ENCODE measurements at places on chromosomes 7 and 10.

- no peak for DNase-seq
Measured at GRCh38 chr10:70498970-70499835, 20.6 kb downstream of the PALD1 start.

DNA sequence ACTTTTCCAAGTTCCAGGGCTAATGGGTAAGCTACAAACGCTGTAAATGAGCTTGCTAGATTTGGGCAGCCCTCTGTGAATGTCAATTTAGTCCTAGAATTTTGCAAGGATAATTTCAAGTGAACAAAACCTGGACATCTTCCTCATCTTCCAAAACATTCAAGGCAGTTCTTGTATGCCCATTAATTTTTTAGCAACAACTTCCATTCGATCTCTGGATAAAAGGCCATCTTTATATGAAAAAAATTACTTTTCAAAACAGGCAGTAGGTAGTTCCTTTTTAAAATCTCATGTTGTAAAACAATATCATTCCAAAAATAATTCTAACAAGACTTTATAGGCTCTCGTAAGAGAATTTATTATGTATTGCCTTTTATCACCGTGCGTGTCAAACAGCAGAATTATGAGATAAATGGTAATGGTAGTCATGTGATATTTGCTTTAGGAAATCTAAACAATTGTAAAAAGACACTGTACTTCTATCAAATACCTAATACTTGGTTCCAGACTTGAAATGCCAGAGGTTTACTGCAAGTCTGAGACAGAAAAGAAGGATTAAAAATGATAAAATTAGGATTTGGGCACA is 143.7 kb upstream of the NRP1 start:
- DNase-seq: no peak

DNA sequence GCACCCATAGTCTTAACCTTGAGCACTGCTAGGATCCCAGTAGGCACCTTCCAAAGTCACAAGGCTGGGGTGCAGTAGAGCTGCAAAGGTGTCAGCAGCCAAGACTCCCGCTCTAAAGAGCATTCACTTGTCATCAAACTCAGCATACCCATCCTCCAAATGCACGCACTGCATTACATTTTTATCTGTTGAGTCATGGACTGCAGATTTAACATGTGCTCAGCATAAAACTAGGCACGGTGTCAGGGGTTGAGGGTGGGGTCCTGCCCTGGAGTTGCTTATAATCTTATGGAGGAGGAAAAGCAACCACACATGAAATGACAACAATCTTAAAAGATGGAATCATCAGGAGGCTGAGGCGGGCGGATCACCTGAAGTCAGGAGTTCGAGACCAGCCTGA is 102.6 kb downstream of the PARP12 start:
- DNase-seq: no peak

- DNase-seq: no peak
Measured at GRCh38 chr10:123808906-123809305, 82.7 kb downstream of the CPXM2 start.

DNA sequence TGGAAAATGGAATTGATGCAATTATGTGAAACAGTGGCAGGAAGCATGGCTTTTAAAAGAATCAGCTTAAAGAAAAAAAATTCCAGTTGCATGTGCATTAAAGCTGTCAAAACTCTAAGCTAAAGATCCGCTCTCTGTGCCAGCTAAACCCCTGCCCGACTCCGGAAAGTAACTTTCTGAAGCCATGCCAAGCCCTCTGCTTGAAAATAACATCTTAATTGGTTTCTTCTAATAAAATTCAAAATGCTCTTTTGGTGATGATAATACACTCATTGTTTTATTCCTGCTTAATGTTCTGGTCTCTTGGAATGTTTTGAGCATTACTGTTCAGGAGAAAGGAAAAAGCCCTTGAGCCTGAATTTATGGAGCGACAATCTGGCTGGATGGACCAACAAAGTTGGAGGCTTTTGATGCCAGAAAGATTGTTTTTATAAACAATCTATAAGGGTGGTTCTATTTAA is 11.7 kb downstream of the SEMA3C start:
- no peak for DNase-seq

DNA sequence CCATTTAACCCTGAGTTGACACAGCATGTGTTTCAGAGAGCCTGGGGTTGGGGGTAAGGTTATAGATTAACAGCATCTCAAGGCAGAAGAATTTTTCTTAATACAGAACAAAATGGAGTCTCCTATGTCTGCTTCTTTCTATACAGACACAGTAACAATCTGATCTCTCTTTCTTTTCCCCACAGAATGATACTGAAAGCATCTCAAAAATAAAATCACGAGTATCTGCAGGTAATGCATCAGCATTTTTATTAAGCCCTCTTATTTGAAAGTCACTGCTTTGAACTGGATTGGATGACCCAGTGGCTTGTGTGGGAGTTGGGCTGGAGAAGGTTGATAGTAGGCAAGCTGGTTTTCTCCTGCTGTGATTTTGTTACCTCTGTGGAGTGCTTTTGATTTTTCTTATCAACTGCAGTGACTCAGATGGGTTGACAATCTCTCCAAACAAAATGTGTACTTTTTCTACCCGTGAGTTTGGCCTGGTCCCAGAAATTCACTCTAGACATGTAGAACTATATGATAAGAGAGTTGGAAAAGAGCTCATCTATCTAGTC is 253.5 kb upstream of the PRKCQ start:
- DNase-seq: no peak

DNA sequence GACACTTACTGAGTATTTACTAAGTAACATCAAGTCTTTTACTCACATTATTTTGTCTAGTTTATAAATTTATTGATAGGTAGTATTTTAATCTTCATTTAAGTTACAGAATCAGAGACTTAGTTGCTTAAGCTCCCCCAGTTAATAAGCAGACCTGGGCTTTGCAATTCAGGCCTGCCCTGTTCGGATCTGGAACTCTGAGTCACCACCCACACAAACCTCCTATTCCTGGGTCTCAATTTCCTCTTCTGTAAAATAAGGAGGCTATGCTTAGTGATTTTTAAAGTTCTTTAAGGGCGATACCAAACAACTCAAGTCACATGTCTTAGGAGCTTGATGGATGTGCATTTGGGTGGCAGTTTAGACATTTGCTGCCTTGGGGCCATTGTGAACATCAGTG is 3.5 kb upstream of the MGAM start:
- DNase-seq: no peak

GRCh38 chr10:130686689-130687300 is 550.6 kb downstream of the GLRX3 start:
- no peak for DNase-seq

DNA sequence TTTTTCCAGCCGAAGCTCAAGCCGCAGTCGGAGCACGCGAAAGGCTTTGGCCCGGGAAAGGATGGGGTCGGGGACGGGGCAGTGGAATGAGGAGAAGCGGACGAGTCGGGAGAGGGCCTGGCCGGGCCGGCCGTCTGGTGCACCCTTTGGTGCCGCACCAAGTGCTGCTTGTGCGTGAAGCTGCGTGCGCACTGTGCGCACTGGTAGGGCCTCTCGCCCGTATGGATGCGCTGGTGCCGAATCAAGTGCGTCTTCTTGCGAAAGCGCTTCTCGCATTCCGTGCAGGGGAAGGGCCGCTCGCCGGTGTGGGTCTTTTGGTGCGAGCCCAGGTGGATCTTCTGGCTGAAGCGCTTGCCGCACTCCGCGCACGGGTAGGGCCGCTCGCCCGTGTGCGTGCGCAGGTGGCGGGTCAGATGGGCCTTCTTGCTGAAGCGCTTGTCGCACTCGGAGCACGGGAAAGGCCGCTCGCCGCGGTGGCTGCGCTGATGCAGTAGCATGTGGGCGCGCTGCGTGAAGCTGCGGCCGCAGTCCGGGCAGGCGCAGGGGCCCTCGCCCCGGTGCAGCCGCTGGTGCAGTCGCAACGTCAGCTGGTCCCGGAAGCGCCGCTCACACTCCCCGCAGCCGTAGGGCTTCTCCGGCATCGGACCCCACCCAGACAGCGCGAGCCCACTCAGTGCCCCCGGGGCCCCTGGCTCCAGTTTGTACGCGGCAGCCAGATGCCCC is 7.8 kb downstream of the ZNF467 start:
- DNase-seq: no peak

- DNase-seq: no peak
Measured at GRCh38 chr10:70461397-70462348, 16.9 kb upstream of the PALD1 start.

DNA sequence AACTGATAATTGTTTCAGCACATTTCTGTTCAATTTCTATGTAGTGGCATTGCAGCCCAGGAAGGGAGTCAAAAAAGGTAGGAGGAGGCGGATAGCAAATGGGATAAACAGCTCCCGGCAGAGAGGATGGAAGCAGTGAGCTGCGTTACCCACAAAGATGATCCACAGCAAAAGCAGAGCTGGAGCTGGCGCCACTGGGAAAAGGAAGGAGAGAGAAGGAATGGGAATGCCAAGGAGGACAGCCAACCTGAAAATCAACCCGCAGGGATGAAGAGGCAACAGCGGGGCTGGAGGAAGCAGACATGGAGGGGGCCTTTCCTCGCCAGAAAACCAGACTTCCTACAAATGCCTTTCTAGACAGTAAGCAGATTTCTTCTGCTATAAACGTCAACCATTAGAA is 82.7 kb upstream of the ADAM12 start:
- DNase-seq: no peak

- no peak for DNase-seq
Measured at GRCh38 chr10:52216852-52217251, 97.2 kb upstream of the DKK1 start.

DNA sequence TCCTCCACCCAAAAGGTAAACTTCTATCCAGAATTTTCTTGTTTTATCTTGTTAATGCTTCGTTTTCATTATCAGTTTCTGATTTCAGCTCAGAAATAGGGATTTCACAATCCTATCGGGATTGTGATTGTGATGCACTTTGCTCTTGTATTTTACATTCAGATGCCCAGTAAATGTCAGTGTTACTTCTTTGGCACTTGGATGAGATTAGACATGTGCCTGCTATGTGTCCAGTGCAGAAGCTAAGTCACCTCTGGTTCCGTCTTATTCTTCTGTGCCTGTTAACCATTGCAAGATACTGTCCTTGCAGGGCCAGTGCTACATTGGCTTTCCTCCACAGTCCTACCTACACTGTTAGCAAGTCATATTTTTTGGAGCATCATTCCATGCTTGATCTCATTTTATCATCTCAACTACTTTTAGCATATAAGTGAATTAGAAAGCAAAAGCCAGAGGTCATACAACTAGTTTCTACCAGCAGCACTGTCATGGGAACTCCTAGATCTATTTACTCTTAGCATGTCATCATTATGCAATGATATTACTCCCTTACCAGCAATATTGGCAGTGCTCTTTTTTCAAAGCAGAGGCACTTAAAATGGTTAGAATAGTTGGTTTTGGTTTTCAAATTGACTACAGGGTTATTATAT is 26.7 kb downstream of the ZNF277 start:
- DNase-seq: no peak

DNA sequence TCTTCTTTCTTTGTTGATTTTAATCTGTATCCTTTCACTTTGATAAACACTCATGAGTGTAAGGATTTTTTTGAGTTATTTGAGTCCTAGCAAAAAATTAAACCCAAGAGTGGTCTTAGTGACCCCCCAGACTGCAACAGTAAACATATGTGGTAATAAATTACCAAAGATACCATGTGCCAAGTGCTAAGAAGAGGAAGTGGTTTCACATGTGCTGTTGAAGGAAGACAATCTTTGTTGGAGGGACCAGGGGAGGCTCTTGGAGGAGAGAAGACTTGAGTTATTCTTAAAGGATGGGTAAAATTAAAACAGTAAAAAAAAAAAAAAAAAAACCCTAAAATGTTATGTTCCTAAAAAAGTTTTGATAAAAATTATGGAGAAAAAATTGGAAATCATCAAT is 150.2 kb downstream of the SEC23IP start:
- DNase-seq: no peak

- DNase-seq: no peak
Measured at GRCh38 chr10:28014651-28015050, 15.8 kb upstream of the ODAD2 start.

GRCh38 chr7:78082556-78082955 is 284.0 kb downstream of the PHTF2 start:
- no peak for DNase-seq

DNA sequence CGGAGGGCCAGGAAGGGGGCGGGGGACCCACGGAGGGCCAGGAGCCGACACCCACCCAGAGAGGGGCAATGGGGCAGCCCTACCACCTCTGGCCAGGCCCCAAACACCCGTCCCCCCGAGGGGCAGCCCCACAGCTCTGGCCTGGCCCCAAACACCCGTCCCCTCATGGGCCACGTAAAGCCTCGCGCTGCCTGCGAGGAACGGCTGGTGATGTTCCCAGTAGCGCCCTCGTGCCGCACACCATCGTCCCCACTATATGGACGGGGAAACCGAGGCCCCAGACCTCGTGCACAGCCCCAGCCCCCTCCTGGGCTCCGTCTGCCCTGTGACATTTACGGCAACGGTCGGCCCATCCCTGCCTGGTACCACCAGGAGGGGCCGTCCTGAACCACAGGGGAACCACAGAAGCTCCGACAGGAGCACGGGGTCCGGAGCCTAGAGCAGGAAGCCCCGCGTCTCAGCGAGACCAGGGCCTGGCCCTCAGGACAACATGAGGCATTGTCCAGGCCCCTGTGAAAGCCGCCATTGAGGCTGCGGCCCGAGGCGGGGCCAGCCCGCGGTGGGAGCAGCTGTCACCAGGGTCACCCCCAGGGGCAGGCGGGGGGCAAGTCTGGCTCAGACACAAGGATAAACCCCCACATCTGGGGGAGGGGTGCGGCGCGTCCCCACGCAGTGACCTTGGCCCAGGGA is 35.6 kb downstream of the GET4 start:
- DNase-seq: no peak

DNA sequence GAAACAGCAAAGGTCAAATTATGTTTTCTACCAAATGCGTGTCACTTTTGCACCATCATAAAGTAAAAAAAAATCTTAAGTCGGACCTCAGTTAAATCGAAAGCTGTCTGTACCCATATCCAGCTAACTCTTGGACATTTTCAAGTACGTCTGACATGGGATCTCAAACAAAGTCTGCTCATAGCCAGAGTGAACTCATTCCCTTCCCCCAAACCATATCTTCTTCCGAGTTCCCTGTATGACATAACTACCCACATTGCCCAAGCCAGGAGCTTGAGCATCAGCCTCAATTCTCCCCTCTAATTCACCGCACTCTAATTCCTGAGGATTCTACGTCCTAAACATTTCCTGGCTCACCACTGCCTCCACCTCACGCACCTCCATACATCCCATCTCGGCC is 44.8 kb upstream of the TARP start:
- DNase-seq: no peak

DNA sequence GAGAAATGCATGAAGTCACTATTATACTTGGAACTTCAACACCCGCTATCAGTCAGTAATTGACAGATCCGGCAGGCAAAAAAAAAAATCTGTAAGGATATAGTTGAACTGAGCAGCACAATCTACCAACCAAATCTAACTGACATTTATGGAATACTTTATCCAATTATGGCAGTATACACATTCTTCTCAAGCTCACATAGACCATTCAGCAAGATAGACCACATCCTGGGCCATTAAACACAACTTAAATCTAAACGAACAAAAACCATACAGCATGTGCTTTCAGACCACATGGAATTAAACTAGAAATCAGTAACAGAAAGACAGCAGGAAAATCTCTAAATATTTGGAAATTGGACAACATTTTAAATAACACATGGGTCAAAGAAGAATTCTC is 112.7 kb downstream of the MPP7 start:
- no peak for DNase-seq

All from liver (tissue), 10 donors.